ENCODE measurements at places on chromosomes 4 and X.

DNA sequence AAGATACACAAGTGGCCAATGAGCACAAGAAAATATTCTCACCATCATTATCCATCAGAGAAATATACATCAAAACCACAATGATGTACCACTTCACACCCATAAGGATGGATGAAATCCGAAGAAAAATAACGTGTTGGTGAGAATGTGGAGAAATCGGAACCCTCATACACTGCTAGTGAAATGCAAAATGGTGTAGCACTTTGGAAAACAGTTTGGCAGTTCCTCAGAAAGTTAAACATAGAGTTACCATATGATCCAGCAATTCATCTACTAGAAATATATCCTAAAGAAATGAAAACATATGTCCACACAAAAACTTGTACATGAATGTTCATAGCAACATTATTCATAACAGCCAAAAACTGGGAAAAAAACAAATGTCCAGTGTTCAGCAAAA lies 18.5 kb upstream of the APBB2 start:
- DNase-seq = no peak

- no peak for DNase-seq
These were observed 110.2 kb downstream of the CPZ start for GRCh38 chr4:8702516-8703400.

DNA sequence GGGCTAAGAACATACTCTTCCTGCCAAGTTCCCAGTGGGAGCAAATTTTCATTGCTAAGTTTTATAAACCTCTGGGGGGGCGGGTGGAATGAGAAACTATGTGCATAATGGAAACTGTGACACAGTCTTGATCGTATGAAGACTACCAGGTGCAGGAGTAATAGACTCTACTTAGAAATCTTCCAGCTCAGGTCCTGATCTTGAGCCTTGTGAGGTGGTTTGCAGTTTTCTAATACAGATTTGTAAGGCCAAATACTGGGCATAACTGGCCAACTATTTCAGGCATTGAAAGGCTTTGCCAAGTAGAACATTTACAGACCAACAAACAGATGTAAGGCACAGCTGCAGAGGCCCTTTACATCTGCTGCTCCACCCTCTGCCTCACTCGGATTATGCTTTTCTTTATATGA lies 89.7 kb upstream of the CBR4 start:
- no peak for DNase-seq

DNA sequence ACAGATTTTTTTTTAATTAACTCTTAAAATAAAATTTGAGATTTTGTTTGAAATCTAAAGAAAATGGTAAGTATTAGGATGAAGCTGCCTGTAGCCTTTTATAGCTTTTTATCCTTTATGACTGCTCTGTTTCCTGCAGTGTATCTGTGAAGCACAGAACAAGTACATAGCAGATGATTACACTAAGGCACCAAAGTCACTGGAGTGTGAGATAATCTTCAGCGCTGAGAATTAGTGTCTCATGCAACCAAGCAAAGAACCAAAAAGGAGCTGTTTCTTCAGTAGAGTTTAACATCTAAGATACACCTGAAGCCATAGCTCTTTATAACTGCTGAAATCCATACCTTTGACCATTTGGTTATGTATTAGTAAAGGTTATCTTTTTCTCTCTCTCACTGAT lies 1989.8 kb upstream of the PCDH10 start:
- DNase-seq = no peak

GRCh38 chrX:68807818-68808217 lies 21.0 kb upstream of the EFNB1 start:
- no peak for DNase-seq

DNA sequence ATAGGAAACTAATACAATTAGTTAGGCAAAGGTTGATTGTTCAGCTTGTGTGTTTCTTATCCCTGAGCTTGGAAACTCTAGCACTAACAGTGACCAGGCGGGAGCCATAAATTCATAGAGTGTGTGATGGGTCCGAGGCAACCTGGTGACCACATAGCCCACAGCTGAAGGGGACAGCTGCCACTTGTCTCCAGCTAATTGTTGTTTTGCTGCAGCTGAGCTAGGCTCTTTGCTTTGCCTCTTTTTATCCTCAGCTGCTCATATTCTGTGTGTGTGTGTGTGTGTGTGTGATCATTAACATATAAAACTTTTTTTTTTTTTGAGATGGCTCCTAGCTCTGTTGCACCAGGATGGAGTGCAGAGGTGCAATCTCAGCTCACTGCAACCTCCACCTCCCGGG lies 53.2 kb downstream of the DOCK11 start:
- DNase-seq = no peak

GRCh38 chrX:25534091-25534490 lies 518.3 kb upstream of the ARX start:
- DNase-seq = no peak

DNA sequence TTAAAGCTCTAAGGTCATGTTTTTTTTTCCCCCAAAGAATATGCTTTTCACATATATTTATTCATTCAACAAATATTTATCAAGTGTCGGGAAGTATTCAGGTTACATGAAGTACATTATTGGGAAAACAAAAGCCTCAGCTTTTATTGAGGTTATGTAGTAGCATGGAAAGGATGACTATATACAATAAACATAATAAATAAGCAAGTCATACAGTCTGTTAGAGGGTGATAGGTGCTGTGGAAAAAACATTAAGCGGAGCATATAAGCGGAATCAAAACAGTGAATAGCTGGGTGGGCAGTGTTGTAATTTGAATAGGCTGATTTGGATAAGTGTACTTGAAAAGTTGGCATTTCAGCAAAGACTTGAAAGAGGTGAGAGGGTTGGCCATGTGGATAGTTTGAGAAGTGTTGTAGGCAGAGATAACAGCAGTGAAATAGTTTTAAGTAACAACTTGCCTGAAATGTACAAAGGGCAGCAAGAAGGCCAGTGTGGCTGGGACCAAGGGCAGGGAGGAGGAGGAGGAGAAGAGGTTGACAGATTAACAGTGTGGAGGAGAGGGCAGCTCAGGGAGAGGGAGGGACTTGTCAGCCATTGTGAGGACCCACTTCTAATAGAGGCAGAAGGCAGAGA lies 558.7 kb downstream of the SPRY1 start:
- no peak for DNase-seq

GRCh38 chr4:155542415-155542814 lies 124.2 kb upstream of the GUCY1A1 start:
- DNase-seq = no peak

DNA sequence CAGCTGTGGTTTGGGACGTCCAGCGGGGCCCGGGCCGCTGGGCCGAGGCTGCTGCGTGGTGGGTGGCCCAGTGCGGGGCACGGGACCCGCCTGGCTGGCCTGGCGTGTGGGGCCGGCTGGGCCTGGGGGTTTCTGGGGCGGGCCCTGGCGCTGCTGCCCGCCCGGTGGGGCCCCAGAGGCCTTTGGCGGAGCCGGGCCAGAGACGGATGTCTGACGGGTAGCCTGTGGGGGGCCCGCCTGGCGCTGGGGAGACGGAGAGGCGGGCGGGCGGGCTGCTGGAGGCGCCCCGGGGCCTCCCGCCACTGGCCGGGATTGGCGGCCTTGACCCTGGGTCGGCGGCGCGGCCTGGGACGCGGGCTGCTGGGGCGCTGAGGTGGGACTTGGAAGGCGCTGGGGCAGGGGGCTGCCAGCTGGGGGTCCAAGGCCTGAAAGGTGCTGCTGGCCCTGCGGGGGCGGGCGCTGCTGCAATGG lies 8.1 kb upstream of the TIMP1 start:
- DNase-seq = no peak

DNA sequence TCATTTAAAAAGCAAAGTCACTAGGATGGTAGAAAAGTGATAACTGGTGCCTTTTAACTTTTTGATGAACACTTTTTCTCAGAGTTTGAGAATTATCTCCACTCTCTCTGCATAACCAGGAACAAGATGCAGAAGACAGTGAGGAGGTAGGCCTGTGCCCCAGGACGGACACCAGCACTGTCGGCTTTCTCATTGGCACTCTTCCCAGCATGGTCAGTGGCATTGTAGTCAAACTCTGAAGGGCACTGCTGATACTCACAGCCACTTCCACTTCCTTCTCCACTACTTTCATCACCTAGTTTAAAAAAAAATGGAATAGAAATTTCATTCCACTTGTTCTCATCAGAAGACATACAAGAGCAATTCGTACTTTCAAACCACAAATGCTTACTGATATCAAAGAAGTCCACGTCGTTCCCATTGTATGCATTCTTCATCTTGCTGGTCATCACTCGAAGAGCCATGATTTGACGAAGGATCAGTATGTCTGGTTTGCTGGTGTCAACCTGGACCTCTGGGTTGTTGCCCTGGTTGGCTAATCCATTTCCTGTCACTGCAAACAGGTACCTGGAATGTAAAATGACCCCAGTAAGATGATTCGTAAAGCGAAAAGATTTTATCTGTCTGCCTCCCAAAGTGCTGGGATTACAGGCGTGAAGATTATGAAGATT lies 84.8 kb upstream of the TFDP3 start:
- DNase-seq = no peak

DNA sequence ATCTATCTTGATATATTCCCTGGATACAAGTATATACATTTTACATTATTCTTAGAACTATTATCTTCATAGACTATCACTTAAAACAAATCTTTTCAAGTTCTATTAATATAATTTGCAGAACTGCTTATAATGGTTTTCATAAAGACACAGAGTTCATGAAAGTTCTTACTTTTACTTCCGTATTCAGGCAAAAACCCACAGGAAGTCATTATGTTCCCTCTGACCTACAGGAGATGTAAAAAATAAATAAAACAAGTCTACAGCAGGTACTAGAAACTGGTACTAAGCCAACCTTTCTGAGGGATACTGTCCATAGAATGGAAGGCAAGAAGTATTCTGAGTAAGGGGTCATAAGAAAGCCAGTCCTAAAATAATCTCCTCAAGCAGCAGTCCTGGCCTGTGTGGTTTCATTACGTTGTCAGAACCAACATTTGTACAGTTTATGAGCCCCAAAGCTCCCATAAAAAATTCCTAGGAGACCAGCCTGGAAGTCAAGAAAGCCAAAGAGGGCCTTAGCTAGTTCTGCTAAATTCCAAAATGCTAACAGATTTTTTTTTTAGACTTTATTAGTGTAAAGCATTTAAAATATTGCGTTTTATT lies 68.6 kb downstream of the CAMK2D start:
- DNase-seq = no peak

DNA sequence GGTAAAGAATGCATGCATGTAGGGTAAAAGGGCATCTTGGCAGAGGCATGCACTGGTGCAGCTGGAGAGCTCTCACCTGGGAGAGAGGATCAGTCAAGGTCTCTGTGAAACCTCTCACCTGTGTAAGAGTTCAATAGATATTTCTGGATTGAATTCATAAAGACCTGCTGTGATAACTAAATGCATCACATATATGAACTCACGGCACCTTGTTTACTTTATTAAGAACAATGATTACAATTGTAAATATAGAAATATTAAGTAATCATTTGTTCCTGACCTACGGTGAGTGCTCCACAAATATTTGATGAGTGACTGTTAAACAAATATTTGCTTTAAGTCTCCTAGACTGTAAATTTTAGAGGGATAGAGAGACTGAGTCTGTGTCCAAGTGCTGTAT lies 85.9 kb upstream of the PAQR3 start:
- DNase-seq = no peak

DNA sequence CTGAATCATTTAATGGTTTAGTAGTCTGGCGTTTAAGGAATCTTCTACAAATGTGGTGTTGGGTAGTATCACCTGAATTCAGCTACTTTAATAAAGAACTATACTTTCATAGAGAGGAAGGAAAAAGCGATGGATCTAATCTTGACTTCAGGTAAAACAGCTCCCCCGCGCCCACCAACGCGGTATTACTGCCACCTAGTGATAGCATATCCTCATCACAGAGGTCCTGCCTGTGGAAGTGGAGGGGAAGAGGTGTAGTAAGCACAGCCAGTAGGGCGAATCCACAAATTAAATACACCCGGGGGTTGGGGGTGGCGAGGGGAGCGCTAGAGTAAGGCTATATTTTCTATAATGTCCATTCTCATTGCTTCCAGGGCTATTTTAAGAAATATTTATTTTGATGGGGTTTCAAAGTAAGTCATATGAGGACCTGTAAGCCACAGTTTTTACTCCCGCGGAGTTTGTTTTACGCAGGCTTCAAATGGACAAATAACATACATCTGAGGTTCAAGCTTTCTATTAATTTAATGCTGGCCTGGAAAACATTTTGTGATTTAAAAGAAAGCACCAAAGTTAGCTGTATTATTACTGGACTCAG lies 8.3 kb upstream of the DAPP1 start:
- peak; percentile 49 for DNase-seq

GRCh38 chr4:2698504-2698903 lies 57.6 kb downstream of the TNIP2 start:
- no peak for DNase-seq

DNA sequence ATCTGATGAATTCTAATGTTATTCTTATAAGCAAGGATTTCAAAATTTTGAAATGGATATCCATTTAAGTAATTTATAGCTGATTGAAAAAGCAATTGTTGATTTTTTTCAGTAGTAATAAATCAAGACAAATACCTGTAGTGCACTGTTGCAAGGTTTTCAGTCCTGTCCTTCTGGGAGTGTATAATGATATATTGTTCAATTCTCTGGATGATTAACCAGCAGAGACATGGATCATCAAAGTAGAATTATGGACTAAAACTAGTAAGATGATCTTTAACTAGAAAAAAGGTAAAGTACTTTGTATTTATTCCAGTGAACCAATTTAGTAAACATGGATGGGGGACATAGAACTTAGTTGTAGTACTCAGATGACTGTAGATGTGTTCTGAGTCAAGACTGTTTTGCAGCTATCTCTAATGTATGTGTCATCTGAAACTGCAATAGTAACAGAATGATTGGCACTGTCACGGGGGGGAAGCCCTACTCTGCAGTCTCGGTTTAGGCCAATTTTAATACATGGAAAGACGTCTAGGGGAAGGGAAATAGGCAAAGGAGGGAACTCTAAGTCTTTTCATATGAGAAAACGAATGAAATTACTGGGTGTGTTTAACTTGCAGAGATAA lies 121.9 kb downstream of the GLRA3 start:
- no peak for DNase-seq

DNA sequence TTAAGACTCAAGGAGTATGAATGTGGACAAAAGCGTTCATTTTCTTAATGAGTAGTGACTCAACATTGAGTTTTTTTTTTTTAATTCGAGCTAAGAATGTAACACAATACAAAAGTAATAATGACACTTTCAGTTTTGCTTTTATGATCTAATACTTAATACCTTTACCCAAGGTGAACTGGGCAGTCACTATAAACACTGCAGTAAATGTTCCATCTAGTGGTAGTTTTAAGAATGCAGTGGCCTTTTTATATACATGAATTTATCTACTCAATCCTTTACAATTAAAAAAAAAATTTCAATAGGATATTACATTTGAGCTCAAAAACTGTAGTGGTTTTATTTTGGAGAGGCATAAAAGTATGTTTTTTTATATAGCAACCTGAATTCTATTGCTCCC lies 33.9 kb downstream of the PDK3 start:
- DNase-seq = no peak

DNA sequence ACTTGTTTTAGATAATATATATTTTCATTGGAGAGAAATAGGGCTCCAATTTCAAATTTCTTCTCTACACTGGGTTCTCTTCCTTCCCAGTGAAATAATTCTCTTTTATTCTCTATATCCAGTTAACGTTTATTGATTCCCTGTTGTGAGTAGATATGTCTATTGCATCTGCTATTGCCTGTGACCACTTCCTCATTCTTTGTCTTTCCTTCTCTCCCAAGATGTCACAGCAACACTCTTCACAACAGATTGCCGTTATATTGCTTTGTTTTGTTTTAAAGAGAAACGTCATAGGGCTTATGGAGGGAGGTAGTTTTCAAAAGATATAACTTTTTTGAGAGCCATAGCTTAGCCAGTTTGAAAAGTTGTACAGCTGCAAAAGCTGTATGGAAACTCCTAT lies 343.8 kb downstream of the ARHGAP24 start:
- DNase-seq = no peak

GRCh38 chrX:23127586-23127985 lies 127.8 kb downstream of the DDX53 start:
- DNase-seq = no peak

Data from stimulated activated CD8-positive, alpha-beta memory T cell treated with anti-CD3 and anti-CD28 coated beads, Interleukin-15, amount 100 ng/mL, for 1 hour (primary cell).